Activated CD8-positive, alpha-beta memory T cell treated with anti-CD3 and anti-CD28 coated beads, Interleukin-2, amount 10 ng/mL, durations not matched to agents 7 days and 5 days (primary cell): ENCODE measurements at places on chromosomes 2 and 18. TPM values are rescaled to one million over a fixed set of nuclear protein-coding genes. Genes with fewer than 3 reads are reported as not detected.

The CREB1 gene
- total RNA-seq, result 101 TPM

- no peak for DNase-seq
Observed at GRCh38 chr2:25491966-25492532, 150.3 kb upstream of the DNMT3A start.

- no peak for DNase-seq
Observed at GRCh38 chr18:5779922-5780321, 115.4 kb downstream of the TMEM200C start.

GRCh38 chr2:241618296-241618805, 18.6 kb downstream of the THAP4 start:
- DNase-seq, result no peak

DNA sequence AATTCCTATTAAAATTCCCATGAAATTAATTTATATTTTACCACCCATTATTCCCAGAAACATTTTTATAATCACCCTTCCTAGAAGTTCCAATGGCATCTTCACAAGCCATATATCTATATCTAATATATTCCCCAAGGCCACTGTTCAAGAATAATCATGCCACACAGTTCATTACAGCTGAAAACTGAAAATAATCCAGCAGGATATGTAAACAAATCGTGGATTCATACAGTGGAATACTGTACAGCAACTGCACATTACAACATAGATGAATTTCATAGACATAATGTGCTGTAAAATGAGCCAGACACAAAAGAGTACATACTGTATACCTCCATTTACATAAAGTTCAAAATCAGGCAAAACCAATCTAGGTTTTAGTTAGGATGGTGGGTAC, 63.9 kb upstream of the SERPINE2 start:
- DNase-seq, result no peak

The RESP18 gene
- total RNA-seq, result not detected

The G6PC2 gene
- not detected for total RNA-seq

- no peak for DNase-seq
Observed at GRCh38 chr2:134932864-134933526, 14.4 kb downstream of the CCNT2 start.

The SERPINB7 gene
- not detected for total RNA-seq

GRCh38 chr2:9178110-9178903, 28.3 kb upstream of the ASAP2 start:
- DNase-seq, result no peak

The TCF23 gene
- total RNA-seq, result not detected

DNA sequence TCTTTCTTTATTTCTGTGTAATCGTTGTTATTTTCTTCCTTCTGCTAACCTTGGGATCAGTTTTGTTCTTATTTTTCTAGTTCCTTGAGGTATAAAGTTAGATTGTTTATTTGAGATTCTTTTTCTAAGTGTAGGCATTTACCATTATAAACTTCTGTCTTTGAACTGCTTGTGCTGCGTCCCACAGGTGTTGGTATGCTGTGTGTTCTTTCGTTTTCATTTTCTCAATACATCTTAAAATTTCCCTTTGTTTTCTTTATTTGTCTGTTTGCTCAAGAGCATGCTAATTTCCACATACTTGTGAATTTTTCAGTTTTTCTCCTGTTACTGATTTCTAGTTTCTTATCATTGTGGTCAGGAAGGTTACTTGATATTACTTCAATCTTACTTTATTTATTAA, 873.8 kb upstream of the GCFC2 start:
- no peak for DNase-seq

The WIPF1 gene
- total RNA-seq, result 588 TPM

DNA sequence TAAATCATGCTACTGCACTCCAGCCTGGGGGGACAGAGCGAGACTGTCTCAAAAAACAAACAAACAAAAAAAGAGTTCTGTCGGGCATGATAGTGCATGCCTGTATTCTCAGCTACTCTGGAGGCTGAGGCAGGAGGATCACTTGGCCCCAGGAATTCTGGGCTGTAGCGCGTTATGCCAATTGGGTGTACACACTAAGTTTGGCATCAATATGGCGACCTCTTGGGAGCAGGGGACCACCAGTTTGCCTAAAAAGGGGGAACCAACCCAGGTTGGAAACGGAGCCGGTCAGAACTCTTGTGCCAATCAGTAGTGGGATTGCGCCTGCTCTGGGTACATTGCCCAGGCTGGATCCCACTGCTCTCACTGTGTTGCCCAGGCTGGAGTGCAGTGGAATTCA, 49.7 kb downstream of the SDC1 start:
- DNase-seq, result no peak

The UGT1A4 gene
- not detected for total RNA-seq

GRCh38 chr2:46793423-46794416, 121.9 kb downstream of the MCFD2 start:
- no peak for DNase-seq

GRCh38 chr2:25877431-25878360, 591 bp downstream of the ASXL2 start:
- DNase-seq, result peak; percentile 79

GRCh38 chr2:18719978-18720775, 130.8 kb upstream of the NT5C1B start:
- DNase-seq, result no peak

- DNase-seq, result no peak
Observed at GRCh38 chr2:118371515-118371914, 283.2 kb downstream of the INSIG2 start.
